ENCODE measurements at places on chromosomes 3 and 15.

GRCh38 chr3:113954091-113954685, 6.4 kb downstream of the ZDHHC23 start:
- DNase-seq = no peak

GRCh38 chr3:111547631-111548030, 5.6 kb downstream of the CD96 start:
- DNase-seq = no peak

DNA sequence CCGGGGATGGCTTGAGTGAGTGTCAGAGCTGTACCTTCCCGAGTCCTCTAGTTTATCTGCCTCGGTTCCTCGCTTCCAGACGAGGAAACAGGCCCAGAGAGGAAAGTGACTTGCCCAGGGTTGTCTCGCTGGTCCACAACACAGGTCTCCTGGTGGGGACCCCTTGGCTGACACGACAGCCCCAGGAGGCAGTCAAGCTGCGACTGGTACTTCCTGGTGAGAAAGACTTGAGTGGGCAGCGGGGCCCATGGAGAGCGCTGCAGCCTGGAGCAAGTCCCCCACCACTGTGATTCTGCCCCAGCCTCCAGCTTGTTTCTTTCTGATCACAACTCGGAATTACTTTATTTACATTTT, 600 bp upstream of the CHRNA5 start:
- no peak for DNase-seq

DNA sequence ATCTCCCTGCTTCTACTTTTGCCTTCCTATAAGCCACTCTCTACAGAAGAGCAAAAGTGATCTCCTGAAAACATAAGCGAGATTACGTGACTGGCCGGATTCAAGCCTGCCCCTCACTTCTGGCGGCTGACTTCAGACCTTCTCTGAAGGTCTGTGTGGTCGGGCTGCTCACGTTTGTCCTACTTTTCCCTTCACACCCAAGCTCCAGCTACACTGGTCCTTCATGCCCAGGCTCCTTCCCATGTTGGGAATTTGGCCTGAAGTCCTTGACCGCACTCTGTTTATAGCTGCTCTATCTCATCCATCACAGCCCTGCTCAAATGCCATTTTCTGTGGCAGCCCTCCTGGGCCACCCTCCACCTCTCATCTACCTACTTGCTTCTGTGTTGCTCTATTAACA, 6.7 kb upstream of the PLA2G4E start:
- DNase-seq = no peak

GRCh38 chr3:42901073-42901415, 4.9 kb upstream of the ZNF662 start:
- no peak for DNase-seq

DNA sequence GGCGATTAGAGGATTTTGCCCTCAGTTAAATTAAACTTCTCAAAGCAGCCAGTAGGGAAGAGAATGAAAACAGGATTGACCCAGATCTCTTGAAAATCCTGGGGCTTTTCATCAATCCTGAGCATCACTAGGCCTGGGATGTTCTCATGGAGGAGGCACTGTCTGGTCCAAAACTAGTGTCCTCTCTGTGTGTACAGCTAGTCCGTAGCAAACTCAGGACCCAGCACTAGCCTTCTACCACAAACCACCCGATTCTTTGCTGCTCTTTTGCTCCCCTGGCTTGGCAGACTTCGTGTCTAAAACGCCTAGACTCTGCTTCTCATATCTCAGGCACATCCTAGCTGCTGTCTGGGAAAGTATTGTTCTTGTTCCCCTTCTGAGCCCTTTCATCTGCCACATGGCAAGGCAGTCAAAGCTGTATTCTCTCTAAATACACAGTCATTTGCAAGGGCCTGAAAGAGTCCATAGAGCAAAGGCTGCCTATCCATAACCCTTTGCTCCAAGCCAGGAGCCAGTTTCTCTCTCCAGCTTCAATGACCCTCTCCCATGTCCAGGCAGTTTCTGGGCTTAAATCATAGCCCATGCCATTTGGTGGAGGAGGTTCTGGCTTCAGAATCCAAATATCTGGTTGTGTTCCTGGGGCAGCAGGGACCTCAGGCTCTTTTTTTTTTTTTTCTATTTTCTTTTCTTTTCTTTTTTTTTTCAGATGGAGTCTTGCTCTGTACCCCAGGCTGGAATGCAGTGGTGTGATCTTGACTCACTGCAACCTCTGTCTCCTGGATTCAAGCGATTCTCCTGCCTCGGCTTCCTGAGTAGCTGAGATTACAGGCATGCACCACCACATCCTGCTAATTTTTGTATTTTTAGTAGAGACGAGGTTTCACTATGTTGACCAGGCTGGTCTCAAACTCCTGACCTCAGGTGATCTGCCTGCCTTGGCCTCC, 52.4 kb downstream of the CDC25A start:
- DNase-seq = no peak

DNA sequence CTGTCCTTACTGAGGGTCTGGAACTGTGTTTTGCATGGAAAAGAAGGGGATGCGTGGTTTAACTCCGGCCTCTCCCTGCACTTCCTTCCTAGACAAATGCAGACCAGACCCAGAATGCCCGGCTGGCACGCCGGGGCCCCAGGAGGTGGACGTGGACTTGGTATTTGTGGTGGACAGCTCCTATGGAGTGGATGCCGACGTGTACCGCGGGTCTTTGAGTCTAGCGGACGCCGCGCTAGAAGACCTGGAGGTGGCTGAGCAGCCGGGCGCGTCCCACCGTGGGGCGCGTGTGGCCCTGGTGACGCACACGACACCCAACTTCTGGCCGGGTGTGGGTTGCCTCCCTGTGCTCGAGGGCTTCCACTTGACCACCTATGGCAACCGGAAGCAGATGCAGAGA, 81.8 kb upstream of the COL6A5 start:
- DNase-seq = no peak

DNA sequence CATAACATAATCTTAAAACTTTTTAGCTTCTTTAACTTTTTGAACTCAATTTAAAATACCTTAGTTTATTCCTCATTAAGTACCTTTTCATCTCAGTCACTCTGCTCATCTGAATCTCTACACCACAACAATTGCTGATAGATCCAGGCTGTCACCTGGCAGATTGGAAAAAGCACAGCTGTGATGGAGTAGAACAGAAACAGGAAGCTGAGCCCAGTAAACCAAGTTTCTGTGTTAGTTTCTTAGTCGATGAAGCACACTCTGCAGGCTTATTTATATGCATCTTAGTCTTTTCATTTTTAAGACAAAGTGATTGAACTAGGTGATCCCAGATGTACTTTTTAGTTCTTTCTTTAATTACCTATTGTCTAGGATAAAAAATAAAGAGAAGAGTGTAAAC, 1398.0 kb upstream of the ALCAM start:
- no peak for DNase-seq

DNA sequence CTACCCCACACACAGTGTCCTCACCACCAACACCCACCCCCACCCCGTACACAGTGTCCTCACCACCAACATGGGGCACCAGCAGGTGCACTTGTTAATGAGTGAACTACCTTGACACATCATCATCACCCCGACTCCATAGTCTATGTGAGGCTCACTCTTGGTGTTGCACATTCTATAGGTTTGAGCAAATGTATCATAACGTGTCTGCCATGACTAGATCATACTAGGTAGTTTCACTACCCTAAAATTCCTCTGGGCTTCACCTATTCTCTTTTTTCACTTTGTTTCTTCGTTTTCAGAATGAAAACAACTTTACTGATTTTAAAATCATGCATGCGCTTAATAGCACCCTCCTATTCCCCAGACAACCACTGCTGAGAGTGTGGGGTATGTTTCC, 102.6 kb upstream of the SLC6A6 start:
- no peak for DNase-seq

DNA sequence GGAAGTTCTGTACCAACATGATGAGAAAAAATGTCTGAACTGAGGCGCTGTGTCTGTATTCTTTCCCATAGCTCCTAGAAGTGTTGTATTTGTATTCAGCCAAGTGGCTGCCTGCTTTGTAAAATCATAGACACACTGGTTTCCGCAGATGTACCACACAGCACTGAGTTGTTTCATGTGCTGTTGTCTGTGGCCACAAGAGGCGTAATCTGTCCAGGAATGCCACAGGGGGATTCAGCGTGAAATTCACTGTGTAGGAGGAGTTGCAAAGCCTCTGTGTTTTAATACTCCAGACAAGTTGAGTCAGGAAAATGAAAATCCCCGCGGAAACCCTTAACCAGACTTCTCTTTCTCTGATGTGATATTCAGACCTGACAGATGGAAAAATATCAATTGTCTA, 462.2 kb downstream of the NSUN3 start:
- peak; percentile 45 for DNase-seq

- DNase-seq = no peak
Measured at GRCh38 chr3:101780661-101781060, 1.6 kb downstream of the NXPE3 start.

DNA sequence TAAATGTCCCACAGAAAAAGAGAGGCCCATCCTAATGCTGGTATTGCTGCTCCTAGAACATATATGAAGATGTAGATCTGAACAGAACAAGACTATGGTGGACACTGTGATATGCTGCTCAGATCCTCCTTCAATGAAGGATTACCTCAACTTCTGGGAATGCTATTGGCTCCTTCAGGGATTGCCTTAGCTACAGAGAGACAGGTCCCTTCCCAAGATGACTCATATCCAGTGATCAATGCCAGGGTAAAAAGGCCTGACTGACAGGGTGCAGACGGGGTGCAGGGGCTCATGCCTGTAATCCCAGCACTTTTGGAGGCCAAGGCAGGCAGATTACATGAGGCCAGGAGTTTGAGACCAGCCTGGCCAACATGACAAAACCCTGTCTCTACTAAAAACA, 20.5 kb upstream of the STAG1 start:
- no peak for DNase-seq

- no peak for DNase-seq
Measured at GRCh38 chr15:58932710-58933280, 684 bp downstream of the SLTM start.

DNA sequence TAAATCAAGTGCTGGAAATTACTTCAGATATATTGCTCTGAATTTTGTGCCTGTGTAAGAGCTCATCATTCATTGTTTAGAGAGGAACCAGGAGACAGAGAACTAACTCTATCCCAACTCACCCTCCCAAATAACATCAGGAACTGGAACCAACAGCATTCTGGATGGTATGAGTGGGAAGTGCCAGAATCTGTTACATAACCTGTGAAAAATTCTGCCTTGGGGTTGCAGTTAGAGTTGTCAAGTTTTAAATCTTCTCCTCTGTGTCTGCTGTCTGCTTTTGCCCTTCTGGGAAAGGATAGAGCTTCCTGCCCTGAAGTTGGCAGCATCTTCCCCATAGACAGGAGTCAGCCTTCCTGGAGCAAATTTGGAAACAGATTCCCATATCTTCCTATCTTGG, 41.2 kb downstream of the TIMP4 start:
- no peak for DNase-seq

DNA sequence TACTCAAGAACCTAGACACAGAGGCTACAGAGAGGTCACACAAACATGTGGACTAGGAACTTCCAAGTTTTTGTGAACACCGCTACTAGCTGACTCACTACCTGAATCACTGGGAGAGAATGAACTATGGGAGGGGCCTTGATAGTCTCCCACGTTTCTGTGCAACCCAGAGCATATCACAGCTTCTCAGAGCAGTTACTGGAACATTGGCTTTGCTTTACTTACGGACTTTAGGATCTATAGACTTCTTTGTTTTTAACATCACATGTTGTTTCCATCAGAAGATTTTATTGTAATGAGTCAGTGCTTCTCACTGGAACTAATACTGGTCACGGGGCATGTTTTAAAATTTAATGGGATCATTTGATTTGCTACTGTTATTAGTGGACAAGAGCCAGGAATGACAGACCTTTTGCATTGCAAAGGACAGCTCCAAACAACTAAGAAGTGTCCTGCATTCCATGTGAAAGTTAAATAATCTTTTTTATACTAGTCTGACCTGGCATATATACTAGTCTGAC, 35.6 kb downstream of the RTP4 start:
- no peak for DNase-seq

DNA sequence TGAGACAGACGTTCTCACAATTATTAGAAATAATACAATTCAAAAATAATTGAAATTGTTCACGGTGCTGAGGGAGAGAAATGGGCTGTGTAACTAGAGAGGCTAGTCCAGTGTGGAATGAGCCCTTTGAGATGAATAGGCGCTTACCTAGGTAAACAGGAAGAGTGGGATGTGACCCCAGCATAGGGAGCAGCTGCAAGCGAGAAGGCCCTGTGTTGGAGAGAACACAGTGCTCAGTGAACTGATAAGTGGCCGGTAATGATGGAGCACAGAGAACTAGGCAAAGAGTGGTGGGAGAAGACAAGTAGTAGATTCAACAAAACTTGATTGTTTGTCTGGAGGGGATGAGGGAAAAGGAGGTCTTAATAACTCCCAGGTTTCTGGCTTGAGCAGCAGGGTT, 103.9 kb downstream of the HCN4 start:
- no peak for DNase-seq

GRCh38 chr15:60733196-60733595, 254.3 kb upstream of the ICE2 start:
- DNase-seq = no peak

GRCh38 chr15:84953136-84953535, 28.5 kb upstream of the PDE8A start:
- no peak for DNase-seq

- DNase-seq = no peak
Measured at GRCh38 chr3:174440253-174440701, 418.9 kb upstream of the NAALADL2 start.

DNA sequence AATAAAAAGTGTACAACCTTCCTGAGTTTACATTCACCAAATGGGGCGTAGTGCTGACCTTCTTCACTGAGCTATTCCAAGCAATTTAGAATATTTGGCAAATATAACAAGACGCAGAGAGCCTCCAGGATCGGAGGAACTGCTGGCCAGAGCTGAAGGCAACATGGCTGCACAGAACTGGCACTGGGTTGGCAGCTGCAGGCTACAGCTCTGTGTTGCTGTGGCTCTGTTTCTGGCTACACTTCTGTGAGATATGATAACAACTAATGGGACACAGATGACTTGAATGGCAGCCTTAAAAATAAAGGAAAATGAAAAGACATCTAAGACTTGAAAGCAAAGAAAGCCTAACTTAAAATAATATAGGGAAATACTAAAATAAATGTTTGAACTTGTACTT, 10.8 kb upstream of the SLC6A20 start:
- DNase-seq = no peak

All from WERI-Rb-1 (cell line).